ENCODE measurements at places on chromosomes 5 and 9. TPM values are rescaled to one million over a fixed set of nuclear protein-coding genes. Genes with fewer than 3 reads are reported as not detected.

GRCh38 chr5:411728-412127 is 31.2 kb upstream of the EXOC3 start:
- H3K27ac ChIP-seq = no peak overlapping the region
- no peak overlapping the region for H3K4me3 ChIP-seq
- DNase-seq = no peak
- H3K4me1 ChIP-seq = peaks cover 26% of the 10 kb centered on the region
- H3K27me3 ChIP-seq = no peaks in the 10 kb centered on the region

DNA sequence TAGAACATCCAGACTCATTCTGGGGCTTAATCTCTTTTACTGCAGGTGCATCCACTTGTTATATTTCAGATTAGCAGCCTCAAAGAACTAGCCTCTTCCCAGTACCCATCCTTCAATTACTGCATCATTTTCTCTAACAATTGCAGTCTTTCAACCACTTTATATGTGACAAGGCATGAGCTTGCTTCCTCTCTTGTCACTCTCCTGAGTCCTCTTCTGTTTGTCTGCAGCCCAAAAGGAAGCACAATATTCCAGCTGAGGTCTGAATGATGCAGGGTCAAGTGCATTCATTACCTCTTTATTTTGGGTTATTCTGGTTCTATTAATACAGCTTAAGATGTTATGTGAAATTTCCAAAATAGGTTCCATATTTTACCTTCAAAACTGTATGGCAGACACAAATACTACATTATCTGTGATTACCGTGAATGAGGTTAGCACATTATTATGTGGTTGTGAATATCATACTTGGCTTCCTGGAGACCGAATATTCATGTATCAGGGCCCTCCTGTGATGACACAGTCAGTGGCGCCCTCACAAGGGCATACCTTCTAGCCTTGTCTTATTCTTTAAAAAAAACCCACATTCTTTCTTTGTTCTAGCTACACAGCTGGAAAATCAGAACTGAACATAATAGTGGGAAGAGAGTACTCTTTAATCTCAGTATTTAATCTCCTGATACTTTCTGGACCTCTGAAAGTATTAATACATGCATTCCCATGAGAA is 323.8 kb downstream of the PDE4D start:
- no peak overlapping the region for H3K27ac ChIP-seq
- H3K4me1 ChIP-seq = no peaks in the 10 kb centered on the region
- H3K27me3 ChIP-seq = no peaks in the 10 kb centered on the region
- H3K36me3 ChIP-seq = no peaks in the 10 kb centered on the region

TRPM3 gene
- 0.03 TPM for total RNA-seq

ABCA2 gene
- total RNA-seq = 0.81 TPM

GRCh38 chr9:110114859-110115201 is 93.1 kb downstream of the C9orf152 start:
- H3K4me3 ChIP-seq = no peak overlapping the region
- peaks cover 15% of the 10 kb centered on the region for H3K4me1 ChIP-seq
- H3K36me3 ChIP-seq = peaks cover 15% of the 10 kb centered on the region
- no peak for DNase-seq
- no peaks in the 10 kb centered on the region for H3K27me3 ChIP-seq
- H3K27ac ChIP-seq = no peak overlapping the region

DNA sequence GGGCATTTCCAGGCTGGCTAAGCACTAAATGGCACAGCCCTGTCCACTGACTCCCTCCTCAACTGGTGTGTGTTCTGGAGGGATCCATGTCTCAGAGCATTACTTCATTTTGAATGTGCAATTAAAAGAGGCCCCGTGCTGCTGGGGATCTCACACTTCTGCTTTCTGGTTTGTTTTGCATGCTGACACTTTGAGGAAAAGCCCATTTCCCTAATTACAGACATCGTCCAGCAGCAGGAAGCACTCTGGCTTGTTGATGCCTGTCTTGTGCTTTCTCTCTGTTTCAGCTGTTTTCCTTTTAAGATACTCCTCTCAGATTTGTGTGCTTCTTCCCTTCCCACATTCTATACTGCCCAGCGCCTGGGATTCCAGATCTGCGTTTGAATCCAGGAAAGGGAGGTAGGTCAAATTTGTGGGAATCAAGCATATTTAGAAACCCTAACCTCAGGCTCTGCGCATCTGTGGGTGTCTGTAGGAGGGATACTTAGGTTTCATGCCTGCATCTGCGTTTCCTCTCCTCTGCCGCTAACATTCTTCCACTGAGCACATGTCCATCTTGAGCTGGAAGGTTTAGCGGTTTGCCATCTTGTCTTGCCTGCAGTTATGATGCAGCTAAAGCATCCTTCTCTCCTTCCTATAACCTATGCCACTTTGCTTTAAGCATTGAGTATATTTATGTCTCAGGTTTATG is 25.7 kb downstream of the SYK start:
- no peak overlapping the region for H3K4me3 ChIP-seq
- H3K4me1 ChIP-seq = no peaks in the 10 kb centered on the region
- H3K27ac ChIP-seq = no peak overlapping the region
- H3K27me3 ChIP-seq = no peaks in the 10 kb centered on the region

DNA sequence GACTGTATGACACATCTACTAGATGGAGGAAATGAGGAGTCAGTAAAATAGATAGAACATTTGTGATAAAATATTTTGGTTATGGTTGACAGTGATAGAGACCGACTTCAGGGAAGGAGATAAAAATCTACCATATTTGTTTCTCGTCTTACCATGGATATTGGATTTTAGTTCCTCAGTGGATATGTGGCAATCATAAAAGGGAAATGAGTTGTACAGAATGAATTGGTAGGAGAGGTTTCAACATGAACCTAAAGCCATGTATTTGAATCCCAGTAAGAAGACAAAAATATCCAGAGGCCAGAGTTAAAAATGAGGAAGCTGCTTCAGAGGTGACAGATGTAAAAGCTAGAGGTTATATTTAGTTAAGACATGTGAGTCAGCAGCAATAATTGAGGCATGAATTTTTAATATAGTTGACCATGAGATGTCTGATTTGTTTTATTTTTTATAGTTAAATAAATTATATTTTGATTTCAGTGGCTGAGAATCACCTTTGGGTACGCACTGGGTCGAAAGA is 480.4 kb upstream of the TUSC1 start:
- no peaks in the 10 kb centered on the region for H3K27me3 ChIP-seq
- no peaks in the 10 kb centered on the region for H3K36me3 ChIP-seq
- no peaks in the 10 kb centered on the region for H3K4me1 ChIP-seq
- H3K4me3 ChIP-seq = no peak overlapping the region
- no peak for DNase-seq
- no peak overlapping the region for H3K27ac ChIP-seq

GRCh38 chr5:149728303-149728702 is 1.8 kb upstream of the PPARGC1B start:
- H3K4me1 ChIP-seq = peaks cover 24% of the 10 kb centered on the region
- H3K36me3 ChIP-seq = no peaks in the 10 kb centered on the region
- no peak for DNase-seq
- H3K27ac ChIP-seq = no peak overlapping the region

GRCh38 chr5:172954751-172955159 is 4.5 kb upstream of the RPL26L1 start:
- peak; percentile 95 for DNase-seq
- H3K27me3 ChIP-seq = no peaks in the 10 kb centered on the region
- H3K4me3 ChIP-seq = peak overlapping the region; percentile 16
- H3K27ac ChIP-seq = peak overlapping the region; percentile 99

TMC1 gene
- 0.06 TPM for total RNA-seq

WNT8A gene
- not detected for total RNA-seq

DNA sequence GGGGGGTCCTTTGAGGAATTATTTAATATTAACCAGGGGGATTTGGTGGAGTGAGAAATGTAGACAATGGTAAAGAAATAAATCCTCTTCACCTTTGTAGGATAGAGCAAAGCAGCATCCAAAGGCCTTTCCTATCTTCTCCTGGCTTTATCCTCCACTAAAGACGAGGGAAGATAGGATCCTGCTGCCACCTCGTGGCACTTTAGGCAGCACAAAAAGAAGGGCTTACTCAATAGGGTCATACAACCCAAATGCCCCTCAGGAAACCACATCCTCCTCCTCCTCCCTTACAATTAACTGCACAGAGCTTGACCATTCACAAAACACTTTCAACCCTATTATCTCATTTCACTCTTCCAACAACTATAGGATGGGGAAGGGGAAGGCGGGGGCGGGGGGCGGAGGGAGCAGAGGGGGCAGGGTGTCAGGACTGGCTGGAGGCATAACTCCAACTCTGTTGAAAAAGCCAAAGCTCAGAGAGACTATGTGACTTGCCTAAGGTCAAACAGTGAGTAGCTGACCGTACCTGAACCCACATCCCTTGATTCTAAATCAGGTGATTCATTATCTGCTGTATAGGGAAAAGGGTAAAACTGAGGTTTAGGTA is 45.4 kb upstream of the MYOT start:
- no peak overlapping the region for H3K27ac ChIP-seq
- DNase-seq = peak; percentile 21
- no peak overlapping the region for H3K4me3 ChIP-seq
- peaks cover 11% of the 10 kb centered on the region for H3K27me3 ChIP-seq

DNA sequence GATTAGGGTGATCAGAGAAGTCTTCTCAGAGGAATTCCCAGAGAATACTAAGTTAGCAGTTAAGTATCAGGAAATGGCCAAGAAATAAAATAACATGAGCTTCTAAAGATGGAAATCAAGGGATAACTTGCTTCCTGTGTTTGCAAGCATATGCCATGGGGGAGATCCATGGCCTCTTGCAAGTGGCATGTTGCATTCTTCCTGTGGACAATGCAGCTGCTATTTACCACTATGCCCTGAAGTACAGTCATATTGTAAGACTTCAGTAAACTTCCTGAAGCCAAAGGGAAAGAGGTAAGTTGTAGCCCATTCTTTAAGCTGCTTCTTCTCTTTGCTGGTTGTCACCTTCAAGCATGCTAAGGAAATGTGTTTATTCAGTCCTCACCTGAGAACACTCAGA is 154.7 kb upstream of the RUSC2 start:
- no peaks in the 10 kb centered on the region for H3K4me1 ChIP-seq
- DNase-seq = no peak
- no peak overlapping the region for H3K4me3 ChIP-seq
- no peaks in the 10 kb centered on the region for H3K27me3 ChIP-seq

SPACA9 gene
- 1.2 TPM for total RNA-seq

IRX1 gene
- not detected for total RNA-seq

COL23A1 gene
- not detected for total RNA-seq

DNA sequence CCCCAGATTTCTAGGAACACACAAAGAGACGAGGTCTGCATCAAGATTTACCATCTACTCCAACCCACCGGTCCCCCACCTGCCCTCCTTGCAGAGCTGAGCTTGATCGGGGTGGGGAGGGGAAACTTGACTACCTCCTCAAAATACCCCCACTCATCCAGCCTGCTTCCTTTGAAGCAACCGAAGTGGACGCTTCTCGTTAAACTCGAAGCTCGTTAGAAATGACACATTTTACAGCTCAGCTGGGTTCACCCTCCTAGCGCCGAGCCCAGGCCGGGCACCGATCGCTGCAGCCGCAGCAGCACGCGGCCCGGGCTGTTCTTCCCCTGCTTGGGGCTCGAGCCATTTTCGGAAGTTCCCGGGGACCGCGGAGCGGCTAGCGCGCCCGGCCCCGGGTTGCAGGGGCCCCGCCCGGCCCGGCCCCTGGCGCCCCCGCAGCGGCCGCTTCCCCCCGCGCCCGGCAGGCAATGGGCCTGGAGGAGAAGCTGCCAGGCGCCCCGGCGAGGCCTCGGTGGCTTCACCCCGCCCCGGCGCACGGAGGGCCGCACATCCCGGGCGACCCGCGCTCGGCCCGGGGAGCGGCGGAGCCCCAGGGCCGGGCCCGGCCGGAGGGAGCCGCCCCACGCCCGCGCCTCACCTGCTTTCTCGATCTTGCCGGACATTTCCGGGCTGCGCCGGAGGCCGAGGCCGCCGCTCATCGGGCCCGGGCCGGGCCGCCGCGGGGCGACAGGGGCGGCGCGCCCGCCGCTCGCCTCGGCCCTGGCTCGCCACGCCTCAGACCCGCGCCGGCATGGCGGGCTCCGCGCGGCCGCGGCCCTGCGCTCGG is 530 bp downstream of the RAPGEF1 start:
- H3K36me3 ChIP-seq = 0 out of 2 replicates have a peak, but pooled peaks cover 3% of the 10 kb centered on the region
- DNase-seq = no peak
- H3K27ac ChIP-seq = no peak overlapping the region
- peak overlapping the region; percentile 86 for H3K4me3 ChIP-seq

- H3K36me3 ChIP-seq = no peaks in the 10 kb centered on the region
- no peak for DNase-seq
- no peaks in the 10 kb centered on the region for H3K4me1 ChIP-seq
- H3K4me3 ChIP-seq = no peak overlapping the region
- no peak overlapping the region for H3K27ac ChIP-seq
- no peaks in the 10 kb centered on the region for H3K27me3 ChIP-seq
Observed at GRCh38 chr5:179146277-179146676, 86.1 kb downstream of the ZNF354C start.

IL5 gene
- not detected for total RNA-seq

DNA sequence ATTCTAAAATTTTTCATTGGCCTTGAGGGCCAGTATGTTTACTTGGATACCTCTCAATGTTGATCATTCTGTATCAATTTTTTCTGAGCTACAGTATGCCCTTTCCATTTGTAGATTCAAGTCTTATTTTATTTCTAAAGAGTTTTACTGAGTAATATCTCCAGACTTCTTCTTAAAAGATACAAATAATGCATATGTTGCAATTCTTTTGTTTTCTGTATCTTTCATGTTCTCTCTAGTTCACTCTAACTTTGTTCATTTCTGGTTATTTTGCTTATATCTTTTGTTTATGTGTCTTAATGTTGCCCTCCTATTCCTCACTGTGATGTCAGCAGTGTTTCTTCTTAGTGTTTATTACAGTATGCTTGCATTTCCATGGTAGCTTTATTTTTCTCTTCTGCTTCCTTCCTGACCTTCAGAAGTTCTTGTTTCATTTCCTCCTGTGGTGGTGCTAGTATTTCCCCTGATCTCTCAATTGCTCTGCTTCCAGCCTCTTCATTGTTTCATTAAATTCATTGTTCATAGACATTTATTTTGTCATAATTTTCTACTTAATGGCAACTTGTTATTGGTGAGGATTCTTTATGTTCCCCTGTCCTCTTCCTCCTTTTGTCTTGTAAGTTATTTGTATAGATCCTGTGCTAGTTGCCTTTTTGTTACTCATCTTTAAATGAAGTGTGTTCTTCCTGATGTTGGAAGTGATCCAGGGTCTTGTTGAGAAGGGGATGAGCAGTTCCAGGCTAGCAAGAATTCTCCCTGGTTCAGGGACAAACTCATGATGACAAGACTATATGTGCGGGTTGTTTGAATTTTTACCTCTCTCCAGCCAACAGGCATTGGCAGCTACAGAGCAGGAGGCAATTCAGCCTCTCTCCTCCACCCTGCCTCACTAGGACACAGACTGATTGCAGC is 160.8 kb downstream of the DEPDC1B start:
- H3K27ac ChIP-seq = no peak overlapping the region
- no peak overlapping the region for H3K4me3 ChIP-seq
- no peak for DNase-seq
- no peaks in the 10 kb centered on the region for H3K36me3 ChIP-seq
